C1 segment of cervical spinal cord (tissue), 14 donors: ENCODE measurements at places on chromosomes 16 and 17.

DNA sequence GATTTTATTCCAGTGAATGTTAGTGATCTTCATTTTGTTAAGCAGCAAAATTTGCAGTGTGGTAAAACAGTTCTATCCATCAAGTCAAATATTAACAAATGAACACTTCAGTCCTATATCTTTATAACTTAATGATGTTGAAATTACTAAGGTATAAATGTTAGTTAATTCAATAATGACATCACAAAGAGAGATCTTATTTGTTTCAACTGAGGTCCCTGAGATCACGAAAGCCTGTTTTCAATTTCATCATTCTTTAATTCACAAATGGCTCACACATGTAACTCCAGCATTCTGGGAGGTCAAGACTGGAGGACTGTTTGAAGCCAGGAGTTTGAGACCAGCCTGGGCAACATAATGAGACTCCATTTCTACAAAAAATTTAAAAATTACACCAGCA is 13.9 kb downstream of the SMURF2 start:
- no peak for DNase-seq

DNA sequence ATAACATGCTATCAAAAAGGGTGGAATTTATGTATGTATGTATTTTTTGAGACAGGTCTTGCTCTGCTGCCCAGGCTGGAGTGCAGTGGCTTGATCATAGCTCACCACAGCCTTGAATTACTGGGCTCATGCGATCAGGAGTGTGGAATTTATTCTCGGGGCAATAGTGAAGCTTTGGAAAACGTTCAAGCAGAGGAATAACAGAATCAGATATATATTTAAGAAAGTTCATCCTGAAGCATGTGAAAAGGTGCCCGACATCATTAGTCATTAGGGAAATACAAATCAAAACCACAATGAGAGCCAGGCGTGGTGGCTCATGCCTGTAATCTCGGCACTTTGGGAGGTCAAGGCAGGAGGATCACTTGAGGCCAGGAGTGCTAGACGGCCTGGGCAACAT is 7.7 kb upstream of the ITGAE start:
- no peak for DNase-seq

- no peak for DNase-seq
These were observed 86.4 kb downstream of the FOXL1 start for GRCh38 chr16:86664522-86665318.

DNA sequence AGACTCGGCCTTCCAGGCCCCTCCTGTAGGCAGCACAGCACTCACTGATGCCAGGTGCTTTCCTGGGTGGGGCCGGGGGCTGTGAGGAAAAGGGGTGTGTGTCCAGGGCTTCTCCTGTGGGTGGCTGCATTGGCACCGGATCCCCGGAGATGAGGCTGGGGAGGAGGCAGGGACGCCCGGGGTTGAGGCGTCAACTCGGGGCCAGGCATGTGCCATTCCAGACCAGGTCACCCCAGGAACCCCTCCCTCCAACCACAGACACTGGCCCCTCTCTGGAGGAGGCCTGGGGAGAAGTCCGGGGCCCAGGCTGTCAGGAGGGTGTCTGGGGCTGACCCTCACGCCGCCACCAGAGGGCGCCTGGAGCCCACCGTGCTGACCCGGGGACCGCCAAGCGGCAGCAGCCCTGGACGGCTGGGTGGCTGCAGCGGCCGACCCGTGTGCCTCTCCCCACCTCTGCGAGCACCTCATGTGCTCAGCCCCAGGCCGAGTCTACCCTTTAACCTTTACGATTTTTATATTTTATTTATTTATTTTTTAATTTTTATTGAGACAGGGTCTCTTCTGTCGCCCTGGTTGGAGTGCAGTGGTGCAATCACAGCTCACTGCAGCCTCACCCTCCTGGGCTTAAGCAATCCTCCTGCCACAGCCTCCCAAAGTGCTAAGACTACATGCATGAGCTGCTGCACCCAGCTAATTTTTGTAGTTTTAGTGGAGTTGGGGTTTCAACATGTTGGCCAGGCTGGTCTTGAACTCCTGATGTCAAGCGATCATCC is 3.2 kb upstream of the METRN start:
- peak; percentile 61 for DNase-seq

- no peak for DNase-seq
These were observed 15.2 kb upstream of the SKAP1 start for GRCh38 chr17:48445248-48445620.

DNA sequence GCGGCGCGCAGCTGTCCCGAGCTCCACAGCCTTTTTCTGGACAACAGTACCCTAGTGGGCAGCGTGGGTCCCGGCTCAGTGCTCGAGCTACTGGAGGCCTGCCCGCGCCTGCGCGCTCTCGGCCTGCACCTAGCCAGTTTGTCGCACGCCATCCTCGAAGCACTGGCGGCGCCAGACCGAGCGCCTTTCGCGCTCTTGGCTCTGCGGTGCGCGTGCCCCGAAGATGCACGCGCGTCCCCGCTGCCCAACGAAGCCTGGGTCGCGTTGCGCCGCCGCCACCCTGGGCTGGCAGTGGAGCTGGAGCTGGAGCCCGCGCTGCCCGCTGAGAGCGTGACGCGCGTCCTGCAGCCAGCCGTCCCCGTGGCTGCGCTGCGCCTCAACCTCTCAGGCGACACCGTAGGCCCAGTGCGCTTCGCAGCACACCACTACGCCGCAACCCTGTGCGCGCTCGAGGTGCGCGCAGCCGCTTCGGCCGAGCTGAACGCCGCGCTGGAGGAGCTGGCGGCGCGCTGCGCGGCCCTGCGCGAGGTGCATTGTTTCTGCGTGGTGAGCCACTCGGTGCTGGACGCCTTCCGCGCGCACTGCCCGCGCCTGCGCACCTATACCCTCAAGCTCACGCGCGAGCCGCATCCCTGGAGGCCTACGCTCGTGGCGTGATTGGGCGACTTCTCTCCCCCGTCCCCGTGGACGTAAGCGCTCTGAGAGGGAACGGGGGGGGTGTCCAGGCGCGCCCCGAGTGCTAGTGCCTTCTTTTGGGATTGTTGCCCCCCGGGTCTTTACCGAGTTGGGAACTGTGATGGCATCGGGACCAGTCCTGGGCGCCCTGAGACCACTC is 1.2 kb upstream of the HSF4 start:
- no peak for DNase-seq

DNA sequence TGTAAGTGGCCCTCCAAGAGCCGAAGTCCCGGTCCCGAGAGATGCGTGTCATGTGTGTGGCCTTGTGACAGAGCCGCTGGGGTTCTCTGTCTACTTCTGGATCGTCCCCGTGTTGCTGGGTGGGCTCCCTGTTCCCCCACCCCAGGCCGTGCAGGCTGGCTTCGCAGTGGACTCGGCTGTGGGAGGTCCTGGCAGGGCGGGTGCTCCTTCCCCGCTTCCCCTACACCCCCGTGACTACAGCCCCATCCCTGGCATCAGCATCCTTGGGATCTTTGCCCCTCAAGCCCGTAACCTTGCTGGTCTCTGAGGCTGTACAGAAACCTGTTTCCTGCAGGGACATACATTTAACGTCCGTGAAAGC is 136.3 kb downstream of the BANP start:
- no peak for DNase-seq

- no peak for DNase-seq
These were observed 66.2 kb downstream of the CYTH1 start for GRCh38 chr17:78715876-78716275.

DNA sequence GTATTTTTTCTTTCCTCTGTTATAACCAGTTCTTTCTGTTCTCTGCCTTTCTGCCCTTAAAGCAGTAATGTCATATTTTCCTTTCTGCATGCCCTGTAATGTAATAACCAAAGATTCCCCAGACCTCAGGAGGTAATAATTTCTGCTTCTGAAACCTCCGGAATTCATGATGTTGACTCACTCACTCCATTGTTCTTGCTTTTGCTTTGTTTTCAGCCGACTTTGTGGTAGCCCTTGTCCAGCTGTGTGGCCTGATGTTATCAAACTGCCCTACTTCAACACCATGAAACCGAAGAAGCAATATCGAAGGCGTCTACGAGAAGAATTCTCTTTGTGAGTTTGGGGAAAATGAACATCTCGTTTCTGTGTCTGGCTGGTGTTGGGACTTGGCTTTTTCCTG is 55.9 kb downstream of the CDK12 start:
- no peak for DNase-seq

- no peak for DNase-seq
These were observed 190.4 kb downstream of the USP22 start for GRCh38 chr17:20852239-20852989.

GRCh38 chr17:76734080-76734840 is 2.9 kb downstream of the SRSF2 start:
- DNase-seq = no peak

DNA sequence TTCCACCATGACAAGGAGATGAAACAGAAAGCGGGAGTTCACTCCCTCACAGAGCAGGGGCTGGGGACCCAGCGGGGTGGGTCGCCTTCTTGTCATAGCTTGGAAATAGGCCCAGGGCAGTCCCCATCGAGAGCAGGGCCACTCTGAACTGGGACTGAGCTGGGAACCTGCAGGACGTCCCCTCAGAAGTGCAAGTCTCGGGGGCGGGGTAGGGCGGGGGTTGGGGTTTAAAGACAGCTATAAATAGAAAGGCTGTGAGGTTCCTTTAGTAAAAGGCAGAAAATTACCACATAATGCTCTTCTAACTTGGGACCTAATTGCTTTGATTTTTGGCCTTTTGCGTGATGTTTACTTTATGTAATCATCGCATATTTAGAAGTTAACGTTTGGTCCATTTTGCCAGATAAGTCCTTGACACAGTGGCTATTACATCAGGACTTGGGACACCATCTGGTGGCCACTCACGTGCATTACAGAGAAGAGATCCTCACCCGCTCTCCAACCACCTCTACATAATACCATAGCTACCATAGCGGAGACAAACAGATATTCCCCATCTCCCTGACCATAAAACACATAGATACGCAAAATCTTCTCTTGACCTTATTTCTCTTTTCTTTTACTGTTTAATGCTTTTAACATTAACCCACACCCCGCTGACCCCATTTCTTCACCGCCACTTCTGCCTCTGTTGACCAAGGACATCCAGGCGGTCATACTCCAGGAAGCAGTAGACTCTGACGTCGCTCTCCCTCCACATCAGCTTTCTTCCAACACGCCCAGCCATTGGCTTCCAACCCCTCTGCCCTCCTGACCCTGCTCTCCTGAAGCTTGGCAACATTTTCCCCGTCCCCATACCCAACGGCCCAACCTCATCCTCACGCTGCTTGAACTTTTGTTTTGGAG is 27.5 kb upstream of the PIK3R6 start:
- DNase-seq = no peak

DNA sequence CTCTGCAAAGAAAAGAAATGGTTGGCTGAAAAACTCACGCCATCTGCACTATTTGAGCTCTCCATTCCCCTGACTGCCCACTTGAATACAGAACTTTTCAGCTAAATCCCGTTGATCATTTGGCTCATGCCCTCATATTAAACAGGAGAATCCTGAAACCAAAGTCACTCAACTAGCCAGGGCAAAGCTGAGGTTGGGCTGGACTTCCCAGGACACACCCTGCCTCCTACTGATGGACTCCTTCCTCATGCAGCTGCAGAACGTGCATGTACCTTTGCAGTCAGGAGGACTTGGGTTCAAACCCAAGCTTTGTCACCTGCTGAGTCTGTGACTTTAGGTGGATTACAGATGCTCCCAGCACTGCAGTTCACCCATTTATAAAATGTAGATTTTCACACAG is 7.7 kb downstream of the ASIC2 start:
- DNase-seq = no peak

DNA sequence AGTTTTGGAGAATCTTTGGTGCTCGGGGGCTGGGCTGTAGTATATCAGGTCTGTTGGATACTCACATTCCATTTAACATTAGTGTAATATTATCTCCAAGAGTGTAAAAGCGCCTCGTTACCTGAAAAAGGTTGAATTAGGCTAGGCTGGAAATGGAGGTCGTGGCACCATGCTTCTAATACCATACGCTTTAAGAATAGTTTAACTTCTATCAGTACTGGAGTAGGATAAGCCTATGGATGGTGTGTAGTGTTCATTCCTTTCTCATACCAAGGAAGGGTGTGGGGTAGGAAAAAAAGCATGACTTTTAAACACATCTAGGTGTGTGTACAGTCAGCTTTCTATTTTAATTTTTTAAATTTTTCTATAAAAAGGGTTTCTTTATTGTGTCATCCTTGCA is 2.0 kb downstream of the SRCAP start:
- no peak for DNase-seq

DNA sequence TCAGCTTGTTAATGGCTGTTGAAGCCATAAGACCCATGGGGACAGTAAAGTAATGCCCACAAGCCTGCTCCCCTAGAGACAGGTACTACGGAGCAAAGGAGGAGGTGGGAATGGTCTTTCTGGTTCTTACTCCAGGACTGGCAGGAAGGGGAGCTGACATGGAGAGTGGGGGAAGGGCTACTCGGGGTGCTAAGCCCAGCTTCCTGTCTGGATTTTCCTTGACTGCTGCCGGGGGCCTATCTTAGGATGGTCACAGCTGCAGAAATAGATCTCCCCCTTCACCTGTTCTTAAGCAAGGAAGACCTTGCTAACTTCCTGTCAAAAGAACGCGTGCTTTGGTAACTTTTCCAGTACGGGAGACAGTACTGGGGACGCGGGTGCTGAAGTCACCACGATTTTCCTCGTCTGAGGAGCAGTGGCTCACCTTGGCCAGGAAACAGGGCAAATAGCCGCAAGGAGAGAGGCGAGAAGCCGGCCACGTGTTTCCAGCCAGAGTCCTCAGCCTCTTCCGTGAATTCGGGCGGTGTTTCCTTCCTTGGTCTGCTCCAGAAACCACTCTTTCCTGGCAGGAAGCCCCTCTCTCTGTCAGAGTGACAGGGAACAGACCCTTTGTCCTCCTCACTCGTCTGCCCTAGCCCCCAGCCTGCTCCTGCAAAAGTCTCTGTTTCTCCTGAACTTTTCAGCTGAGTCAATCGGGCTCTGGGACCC is 656 bp upstream of the PRR29 start:
- DNase-seq = no peak

DNA sequence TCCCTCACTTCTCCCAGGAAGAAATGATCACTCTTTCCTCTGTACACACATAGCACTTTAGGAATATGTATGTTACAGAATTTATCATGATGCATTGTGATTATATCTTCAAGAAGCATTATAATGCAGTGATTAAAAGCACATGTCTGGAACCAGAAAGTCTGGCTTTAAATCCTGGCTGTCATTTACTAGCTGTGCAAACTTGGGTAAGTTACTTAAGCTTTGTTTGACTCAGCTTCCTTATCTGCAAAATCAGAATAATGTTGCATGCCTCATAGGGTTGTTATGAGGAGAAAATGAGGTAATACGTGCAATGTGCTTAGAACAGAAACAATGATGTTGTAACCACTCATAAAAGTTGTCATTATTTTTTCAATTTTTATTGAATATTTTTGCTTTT is 156.3 kb upstream of the ZKSCAN2 start:
- DNase-seq = no peak

DNA sequence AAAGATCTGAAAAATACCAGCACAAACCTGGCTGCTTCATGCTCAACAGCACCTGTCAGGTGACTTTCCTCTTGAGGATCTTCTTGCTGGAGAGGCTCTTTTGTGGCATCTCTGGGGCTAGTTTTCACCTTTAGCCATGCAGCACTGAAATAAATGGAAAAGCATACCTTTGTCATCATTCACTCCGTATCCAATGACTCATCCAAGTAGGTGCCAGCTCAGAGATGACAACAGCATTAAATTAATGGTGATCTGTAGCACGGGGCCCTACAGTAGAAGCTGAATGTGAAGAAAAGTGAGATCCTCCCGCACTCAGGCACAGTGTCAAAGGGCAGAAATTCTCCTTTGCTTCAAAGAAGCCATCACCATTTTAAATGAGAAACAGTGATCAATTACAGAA is 32.2 kb downstream of the KIAA0753 start:
- no peak for DNase-seq

- DNase-seq = no peak
These were observed 26.9 kb upstream of the FAM20A start for GRCh38 chr17:68627956-68628575.

GRCh38 chr17:80125656-80126448 is 21.1 kb downstream of the EIF4A3 start:
- no peak for DNase-seq
